Globus pallidus (tissue), 1 donor: ENCODE measurements at places on chromosomes 3 and 15.

DNA sequence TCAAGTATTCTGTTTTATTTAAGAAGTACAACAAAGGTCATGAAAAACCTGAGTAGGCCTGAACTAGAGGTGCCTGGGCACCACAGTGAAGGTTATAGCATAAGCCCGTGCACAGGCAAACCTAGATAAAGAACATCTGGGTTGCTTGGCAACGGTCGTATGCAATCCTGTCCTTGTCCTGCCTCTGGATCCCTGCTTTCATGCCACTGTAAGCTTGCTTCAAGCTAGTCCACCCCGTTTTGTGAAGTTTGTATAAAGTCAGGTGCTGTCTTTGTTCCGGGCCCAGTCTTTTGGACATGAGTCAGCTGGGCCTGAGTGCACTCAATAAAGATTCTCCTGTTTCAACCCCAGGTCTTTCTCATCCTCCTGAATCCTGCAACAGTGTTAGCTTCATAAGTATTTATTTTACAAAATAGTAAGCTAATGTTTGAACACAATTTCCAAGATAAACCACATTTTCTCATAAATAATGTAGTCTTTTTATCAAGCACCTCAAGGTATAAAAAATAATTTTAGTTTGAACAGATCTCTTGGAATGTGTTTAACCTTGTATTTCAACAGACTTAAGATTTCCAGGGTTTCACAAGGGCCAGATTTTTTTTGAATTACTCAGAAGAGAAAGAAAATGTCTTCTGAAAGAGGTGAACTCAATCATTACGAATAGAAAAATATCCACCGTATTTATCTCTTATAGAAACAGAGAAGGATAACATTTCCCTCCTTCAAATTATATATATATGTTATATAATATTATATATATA is 14.3 kb upstream of the SLC9C1 start:
- DNase-seq: no peak

GRCh38 chr3:157248590-157249422 is 88.9 kb upstream of the CCNL1 start:
- DNase-seq: peak; percentile 94

DNA sequence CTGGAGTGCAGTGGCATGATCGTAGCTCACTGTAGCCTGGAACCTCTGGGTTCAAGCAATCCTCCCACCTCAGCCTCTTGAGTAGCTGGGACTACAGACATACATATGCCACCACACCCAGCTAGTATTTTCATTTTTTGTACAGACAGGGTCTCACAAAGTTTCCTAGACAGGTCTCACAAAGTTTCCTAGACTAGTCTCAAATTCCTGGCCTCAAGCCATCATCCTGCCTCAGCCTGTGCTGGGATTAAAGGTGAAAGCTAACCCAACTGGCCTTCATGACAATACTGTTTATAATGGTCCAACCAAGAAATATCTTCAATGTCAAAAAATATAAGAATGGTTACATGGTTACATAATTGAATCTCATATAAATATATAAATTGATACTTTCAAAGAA is 24.0 kb downstream of the GPR176 start:
- no peak for DNase-seq

GRCh38 chr3:146026547-146026946 is 134.4 kb downstream of the PLOD2 start:
- no peak for DNase-seq

DNA sequence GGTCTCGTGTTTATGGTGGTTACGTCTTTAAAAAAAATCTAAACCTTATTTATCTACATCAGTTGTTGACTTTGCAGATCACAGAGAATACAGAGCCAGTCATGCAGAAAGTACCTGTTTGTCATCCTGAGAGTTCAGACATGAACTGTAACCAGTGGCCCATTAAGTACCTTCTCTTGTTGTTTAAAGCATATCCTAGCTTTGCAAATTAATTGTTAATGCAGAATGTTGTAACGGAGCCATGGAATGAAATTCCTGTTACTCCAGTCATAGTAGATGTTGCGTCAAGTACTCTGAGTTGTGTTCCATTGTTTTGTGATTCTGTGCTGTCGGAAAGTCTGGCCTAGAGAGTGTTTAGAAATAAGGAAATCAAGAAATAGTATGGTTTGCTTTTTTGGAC is 205.2 kb downstream of the RBMS3 start:
- DNase-seq: no peak

- DNase-seq: no peak
Observed at GRCh38 chr15:98794748-98795147, 146.4 kb downstream of the IGF1R start.

GRCh38 chr3:6803619-6804018 is 57.3 kb upstream of the GRM7 start:
- no peak for DNase-seq

- no peak for DNase-seq
Observed at GRCh38 chr15:99386391-99386790, 135.1 kb downstream of the LRRC28 start.

GRCh38 chr3:186839874-186840641 is 2.5 kb upstream of the ADIPOQ start:
- no peak for DNase-seq

DNA sequence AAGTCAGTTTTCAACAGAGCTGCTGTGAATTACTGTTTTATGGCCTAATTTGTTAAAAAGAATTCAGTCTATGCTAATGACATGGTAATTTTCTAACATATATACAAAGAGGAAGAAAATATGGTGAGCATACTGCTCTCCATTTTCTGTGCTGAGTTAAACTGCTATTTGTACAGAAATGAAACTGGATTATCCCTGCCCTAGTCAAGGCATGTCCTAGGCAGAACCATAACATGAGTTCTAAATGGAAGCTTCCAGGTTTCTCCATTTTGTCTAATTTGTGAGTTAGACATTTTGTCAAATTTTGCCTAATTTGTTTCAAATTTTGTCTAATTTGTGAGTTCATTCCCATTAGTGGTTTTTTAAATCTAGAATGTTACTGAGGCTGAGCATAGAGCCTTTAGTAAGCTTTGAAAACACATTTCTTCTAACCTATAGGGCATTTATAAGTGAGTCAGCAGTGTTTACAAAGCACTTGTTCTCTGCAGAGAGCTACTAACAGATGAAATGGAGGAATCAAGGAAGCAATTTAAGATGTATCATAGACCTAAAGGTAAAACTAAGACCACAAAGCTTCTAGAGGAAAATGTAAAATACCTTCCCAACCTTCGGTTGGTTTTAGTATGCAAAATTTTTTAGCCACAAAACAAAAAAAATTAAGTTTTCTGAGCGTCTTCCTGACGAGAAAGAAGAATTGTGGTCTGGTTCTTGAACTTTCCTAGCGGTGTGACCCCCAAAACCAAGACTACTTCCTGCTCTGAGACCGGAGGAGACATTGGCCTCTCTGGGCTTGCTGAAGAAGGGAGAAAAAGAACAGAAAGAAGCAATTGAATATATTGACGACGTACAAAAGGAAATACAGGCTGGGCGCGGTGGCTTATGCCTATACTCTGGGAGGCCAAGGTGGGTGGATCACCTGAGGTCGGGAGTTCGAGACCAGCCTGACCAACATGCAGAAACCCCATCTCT is 9.8 kb downstream of the P2RY14 start:
- no peak for DNase-seq

DNA sequence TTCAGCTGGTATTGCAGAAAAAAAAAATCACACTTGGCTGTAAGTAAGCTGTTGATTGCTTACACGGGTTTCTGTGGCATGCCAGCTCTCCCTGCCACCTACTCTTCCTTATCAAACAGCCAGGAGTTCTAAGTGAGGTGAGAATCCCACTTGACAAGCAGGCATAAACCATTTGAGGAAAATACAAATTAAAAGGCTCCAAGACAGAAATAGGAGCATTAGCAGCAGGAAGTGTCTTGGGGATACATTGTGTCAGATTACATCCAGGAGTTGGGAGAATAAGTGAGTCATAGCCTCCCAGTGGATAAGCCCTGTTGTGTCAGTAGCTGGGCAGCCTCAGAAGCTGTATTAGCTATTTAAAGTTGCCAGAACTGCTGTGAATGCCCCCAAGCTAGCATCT is 256.0 kb downstream of the CNTN4 start:
- no peak for DNase-seq

DNA sequence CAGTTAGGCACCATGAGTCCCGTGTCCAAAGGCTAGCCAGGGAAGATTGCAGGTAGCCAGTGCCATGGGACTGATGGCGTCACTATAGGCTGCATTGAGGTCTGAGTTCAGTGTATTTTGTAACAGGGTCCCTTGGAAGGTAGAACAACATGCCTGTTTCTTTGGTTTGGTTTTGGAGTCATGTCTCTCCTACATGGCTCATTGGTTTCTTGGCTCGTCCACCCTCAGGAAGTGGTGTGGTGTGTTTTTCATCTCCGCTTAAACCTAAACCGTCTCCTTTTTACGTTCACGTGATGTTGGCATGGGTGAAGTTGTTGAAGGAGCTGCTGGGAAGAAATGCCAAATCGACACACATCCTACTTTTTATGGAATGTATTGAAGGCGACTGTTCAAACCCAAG is 71.6 kb downstream of the FLNB start:
- DNase-seq: no peak

DNA sequence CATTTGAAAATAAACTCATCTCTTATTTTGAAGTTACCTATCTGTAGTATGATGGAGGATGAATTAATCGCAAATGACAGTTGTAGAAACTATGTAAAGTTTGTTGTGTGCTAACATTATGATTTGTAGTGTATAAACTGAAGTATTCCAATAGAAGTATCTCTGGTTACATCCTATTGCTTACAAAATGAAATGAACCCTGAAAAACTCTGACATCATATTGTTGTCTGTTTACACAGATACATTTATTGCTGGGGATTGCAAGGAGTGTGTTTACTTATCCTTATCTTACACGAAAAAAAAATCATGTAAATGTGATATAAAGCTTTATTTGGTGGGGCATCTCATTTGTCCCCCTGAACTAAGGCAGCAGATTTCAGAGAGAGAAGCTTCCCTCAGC is 2.6 kb upstream of the ABHD10 start:
- no peak for DNase-seq

GRCh38 chr3:52289338-52289746 is 1.7 kb downstream of the GLYCTK start:
- no peak for DNase-seq

- DNase-seq: no peak
Observed at GRCh38 chr3:110101361-110101760, 764.0 kb upstream of the DPPA4 start.

DNA sequence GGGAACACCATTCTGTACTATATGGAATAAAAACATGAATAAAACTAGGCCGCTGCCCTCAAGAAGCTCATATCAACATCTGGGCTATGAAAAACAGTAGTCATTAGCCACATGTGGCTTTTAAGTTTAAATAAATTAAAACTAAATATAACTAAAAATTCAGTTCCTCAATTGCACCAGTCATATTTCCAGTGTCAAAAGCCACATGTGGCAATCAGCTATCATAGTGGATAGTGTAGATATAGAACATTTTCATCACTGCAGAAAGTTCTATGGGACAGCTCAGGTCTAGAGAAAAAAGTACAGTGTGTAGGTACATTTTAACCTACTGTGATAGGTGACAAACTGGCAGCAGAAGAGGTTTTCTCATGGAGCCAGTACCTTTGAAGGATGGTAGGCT is 261.4 kb downstream of the FOXP1 start:
- no peak for DNase-seq

- DNase-seq: no peak
Observed at GRCh38 chr3:166303681-166304080, 466.5 kb upstream of the BCHE start.

GRCh38 chr3:126678693-126679317 is 23.9 kb upstream of the TXNRD3 start:
- DNase-seq: no peak

DNA sequence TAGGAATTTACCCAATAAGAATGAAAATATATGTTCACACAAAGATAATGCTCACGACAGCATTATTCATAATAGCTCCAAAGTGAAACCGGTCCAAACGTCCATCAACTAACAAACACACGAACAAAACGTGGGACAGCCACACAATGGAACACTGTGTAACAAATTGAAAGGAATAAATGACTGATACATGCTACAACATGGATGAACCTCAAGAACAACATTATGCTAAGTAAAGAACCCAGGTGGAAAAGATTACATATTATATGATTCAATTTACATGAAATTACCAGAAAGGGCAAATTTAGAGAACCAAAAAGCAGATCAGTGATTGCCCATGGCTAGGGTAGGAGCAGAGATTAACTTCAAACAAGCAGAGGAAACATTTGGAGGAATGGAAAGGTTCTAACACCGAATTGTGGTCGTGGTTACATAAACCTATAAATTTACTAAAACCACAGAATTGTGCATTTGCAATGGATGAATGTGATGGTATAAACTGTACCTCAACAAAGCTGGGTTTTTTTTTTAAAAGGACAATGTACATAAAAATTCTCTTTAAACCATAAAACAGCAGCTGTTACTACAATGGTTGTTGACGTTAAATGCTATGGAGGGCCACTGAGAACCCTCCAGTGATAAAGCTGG is 76.3 kb downstream of the XXYLT1 start:
- DNase-seq: no peak

DNA sequence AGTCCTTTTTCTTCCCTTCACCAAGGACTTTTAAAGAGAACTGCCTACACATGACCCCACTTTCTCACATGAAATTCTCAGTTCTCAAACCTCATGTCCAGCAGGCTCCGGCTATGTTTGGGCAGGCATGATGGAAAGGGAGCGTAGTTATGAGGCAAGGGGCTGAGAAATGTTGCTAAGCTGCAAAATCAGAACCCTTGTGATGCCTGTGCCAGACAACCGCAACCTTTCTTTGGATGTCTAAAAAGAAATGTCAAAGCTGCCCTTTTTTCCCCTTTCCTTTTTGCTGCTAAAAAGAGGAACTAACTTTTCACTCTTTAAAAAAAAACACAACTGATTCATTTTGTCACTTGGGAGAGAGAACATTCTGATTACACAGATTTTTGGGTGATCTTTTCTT is 19.2 kb downstream of the GNB4 start:
- peak; percentile 72 for DNase-seq

DNA sequence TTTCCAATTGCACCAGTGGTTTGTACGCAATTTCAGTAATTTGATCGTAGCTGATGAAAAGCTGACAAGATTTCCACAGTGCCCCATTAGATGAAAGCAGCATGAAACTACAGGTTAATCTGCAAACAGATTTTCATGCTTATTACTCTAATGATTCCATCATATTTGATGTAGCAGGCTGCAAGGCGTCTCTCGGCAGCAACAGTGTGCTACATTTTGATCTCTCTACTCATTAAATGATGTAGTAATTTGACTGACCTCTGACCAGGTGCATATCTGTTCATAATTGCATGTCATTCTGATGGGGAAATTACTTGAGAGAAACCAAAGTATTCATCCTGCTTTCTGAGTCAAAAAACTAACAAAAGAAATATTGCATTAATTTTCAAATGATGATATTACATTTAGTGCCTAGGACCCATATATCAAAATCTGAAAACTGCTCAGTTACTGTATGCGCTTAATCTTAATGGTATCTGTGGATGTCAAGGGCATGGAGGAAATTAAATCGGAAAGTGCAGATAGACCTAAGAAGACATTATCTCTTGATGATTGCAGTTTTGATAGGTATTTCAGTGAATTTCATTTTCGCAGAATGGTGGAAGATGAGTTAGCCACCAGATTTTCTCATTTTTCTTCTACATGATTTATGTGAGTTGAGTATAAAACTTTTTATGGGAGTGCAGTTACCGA is 198.5 kb downstream of the RSRC1 start:
- no peak for DNase-seq
